A549 (cell line): ENCODE measurements at places on chromosomes 3 and 15.

- no peak for DNase-seq
Measured at GRCh38 chr15:27486683-27487647, 516.0 kb downstream of the GABRG3 start.

DNA sequence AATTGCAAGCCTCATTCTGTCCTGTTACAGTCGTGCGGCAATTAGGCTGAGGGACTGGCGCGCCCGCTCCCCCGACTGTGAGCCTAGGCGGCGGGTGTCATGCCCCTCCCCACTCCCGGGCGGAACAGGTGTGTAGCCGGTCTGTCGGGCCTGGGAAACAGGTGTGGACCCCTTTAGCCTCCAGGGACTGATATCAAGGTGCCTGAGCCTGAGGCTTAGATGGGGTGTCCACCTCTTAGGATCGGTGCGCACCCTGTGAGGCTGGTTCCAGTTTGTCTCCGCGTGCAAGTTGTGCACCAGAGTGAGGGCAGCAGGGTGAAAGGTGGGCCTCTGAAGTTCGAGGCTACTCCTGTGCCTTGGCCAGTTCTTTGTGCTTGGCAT, 686 bp downstream of the VPS8 start:
- no peak for DNase-seq

DNA sequence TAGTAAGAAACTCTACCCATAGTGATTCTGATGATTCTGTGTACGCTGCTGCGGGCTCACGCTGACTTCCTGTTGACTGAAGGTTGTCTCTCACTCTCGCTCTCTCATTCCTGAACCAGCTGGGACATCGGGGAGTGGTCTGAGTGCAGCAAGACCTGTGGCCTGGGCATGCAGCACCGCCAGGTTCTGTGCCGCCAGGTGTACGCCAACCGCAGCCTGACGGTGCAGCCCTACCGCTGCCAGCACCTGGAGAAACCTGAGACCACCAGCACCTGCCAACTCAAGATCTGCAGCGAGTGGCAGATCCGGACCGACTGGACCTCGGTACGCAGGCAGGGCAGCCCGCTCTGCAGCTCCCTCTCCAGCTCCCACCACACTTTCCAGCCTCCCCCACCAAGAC, 63.6 kb upstream of the NR2E3 start:
- DNase-seq = no peak

GRCh38 chr3:133393204-133393603, 6.7 kb upstream of the BFSP2 start:
- DNase-seq = no peak

DNA sequence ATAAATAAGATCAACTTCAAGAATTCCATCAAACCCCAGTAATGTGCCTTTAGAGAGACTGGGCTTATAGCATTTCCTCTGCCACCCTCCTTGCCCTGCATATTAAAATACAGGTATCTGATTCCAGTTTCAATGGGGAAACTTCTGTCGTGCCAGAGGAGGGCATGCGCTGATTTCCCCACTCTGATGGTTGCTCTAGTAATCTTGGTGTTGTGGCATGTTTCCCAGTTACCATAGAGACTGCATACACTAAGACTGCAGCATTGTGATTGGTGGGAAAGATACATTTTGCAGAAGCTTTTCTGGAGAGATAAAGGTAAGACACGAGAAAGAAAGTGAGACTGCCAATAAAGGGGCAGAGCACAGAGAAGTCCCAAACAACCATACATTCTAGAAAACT, 225.6 kb downstream of the TIGIT start:
- DNase-seq = peak; percentile 4

DNA sequence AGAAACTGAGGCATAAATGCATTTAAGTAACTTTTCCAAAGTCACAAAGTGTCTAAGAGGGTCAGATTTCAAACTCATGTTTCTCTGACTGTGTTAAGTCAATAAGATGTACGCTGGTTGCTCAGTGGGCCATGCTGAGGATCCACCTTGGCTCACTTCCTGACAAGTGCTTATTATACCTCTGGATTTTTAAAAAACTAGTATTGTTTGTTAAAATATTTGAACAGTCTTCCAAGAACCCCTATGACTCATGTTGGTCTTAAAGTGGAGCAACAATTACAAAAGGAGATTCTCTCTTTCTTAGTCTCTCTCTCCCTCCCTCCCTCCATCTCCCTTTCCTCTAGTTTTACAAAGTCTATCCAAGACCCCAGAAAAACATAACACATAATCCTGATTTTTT, 1050.2 kb downstream of the AGBL1 start:
- no peak for DNase-seq

DNA sequence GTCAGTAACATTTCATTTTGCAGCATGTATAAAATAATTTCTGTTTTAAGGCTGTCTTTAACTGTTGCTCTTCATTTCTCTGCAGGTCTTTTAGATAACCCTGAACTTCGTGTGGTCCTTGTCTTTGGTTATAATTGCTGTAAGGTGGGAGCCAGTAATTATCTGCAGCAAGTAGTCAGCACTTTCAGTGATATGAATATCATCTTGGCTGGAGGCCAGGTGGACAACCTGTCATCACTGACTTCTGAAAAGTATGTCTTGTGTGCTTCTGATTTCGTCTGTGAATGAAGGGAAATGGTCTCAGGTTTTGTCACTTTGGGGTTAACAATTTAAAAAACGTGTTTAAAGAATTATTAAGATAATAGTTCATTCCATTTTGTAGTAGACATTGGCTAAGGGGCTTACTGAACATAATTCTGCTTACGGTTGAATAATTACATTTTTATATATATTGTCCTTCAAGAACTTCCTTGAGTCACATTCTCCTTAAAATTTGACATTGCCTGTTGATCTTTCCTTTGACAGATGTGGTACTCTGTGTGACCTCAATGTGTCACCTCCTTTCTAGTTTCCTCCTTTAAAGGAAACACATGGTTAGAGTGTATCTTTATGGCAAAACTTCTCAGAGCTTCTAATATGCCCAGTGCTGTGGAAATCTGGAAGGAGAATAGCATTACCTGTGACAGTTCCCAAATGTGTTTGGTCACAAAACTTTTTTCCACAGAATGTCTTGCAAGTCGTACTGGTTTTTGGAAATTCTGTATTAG, 26.3 kb downstream of the FBXO22 start:
- DNase-seq = no peak

DNA sequence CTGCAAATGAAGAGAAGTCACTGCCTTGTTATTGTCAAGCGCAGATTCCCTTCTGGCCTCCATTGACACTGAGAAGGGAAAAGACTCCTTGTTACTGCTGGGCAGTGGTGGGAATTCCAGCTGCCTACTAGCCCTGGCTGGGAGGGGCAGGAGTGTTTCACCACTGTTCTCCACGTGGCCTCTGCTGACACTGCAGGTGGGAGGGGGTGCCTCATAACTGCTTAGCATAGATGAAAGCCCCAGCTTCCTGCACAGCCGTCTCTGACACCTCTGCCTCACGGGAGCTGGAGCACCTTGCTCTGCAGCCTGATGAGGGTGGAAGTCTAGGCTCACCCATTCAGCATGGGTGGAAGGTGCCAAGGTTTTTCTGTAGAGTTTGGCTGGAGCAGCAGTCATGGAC, 52.1 kb downstream of the TM2D3 start:
- DNase-seq = no peak

GRCh38 chr3:148615382-148615781, 82.3 kb upstream of the AGTR1 start:
- no peak for DNase-seq

GRCh38 chr15:20346082-20346805, 195.4 kb downstream of the GOLGA6L6 start:
- DNase-seq = no peak
